ENCODE measurements at places on chromosomes 4 and X.
A peak's percentile ranks its signal among the peaks of the same experiment; 100 is the strongest.

DNA sequence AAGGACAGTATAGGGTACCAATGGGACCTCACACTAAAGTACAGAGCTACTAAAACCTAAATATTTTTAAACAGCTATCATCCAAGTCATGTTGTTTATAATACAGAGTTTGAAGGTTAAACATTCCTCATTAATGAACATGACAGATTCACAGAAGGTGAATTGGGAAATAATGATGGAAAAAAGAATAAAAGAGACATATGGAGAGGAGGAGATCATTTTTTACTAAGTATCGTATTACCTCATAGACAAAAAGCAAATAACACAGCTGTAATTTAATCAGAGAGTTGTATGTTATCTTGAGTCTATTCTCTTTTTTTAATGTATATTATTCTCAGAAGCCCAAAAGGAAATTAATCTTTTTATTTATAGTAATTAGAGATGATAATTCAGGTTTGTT lies 7.9 kb downstream of the PLK4 start:
- DNase-seq, result peak; percentile 56

DNA sequence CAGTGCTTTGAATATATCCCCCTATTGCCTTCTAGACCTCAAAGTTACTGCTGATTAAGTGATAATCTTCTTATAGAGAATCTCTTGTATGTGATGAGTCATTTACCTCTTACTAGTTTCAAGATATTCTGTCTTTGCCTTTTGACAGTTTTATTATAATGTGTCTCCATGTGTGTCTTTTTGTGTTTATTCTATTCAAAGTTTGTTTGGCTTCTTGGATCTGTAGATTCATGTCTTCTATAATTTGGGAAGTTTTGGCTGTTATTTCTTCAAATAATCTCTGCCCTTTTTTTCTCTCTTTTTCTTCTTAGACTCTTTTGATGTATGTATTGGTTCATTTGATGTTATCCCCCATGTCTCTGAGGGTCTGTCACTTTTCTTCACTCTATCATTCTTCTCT lies 915.7 kb upstream of the GRIA3 start:
- DNase-seq, result no peak

DNA sequence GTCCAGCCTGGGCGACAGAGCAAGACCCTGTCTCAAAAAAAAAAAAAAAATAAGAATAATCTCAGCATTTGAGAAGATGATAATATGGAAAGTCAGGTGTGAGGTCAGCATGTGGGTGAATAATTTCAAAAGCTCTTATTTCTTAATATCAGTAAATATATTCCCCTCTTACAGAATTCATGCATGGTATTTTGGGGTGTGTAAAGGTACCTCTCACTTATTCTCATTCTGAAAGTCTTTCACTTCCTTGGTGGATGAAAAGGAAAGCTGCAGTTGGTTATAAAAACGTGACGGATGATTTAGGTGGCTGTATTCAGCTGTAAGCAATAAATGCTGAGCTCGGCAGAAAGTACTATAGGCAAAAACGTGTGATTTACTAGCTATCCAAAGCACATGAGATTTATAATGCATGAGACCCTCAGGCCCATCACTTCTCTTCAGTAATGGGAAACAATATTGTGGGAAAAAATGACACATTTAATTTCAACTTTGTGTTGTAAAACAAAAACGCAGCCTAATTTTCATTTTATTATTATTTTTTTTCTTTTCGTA lies 353.2 kb upstream of the MAGEB2 start:
- no peak for DNase-seq

GRCh38 chr4:139593091-139593564 lies 37.1 kb upstream of the SETD7 start:
- no peak for DNase-seq

- no peak for DNase-seq
Measured at GRCh38 chr4:106803083-106803482, 233.0 kb downstream of the DKK2 start.
